ENCODE measurements at places on chromosomes 1 and 21.
A peak's percentile ranks its signal among the peaks of the same experiment; 100 is the strongest.

GRCh38 chr1:203089651-203090045 lies 3.8 kb upstream of the MYOG start:
- no peak for DNase-seq

GRCh38 chr1:43507296-43508295 lies 23.1 kb upstream of the PTPRF start:
- no peak for DNase-seq

- no peak for DNase-seq
These were observed 36.1 kb downstream of the LRRC40 start for GRCh38 chr1:70169018-70169839.

DNA sequence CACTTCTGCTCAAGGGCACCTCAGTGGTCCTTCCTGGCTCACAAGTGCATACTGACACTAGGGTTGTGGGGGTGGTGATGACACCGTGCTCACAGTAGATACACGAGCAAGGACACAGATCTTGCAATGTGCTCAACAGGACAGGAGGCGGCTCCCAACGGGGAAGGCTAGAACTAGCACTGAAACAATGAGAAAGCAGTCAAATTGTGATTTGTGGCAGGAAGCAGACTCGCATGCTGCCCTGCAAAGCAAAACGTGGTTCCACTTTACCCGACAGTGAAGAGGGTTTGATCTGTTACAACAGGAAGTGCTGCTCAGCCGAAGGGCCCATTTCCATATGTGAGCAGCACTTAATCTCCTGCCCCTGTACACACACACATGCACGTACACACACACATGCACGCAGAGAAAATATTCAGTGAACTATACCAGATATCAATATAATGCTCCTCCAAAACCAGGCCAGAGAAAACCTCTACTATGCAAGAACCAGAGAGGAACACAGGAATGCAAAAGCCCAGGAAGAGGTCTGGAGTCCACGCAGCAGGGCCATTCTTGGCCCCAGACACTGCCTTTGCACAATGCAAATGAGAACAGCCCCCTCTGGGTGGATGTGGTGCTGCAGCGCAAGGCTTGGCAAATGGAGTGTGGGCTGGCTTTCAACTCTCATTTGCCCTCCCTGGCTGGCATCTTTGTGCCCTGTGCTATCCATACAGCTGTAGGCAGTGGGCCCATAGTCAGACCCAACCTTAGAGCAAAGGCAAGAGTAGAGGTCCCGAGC lies 47.1 kb downstream of the KANK4 start:
- peak; percentile 7 for DNase-seq

DNA sequence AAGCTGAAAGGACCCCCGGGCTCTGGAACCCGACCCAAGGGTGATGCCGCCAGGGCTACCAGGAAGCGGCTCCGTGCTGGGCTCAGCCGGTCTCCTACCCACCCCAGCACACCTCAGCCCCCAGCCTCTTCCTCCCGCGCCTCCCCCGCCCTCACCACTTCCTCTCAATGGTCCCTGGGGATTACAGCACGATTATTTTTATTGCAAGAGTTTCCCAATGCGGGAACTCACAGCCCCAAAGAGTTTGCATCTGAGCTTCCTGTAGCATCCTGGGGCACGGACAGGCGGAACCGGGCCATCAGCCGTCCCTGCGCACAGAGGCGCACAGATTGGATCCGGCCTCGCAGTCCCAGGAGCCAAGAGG lies 8.7 kb upstream of the SLX9 start:
- DNase-seq, result no peak

Data from stimulated activated CD4-positive, alpha-beta T cell treated with anti-CD3 and anti-CD28 coated beads, Interleukin-1b, Interleukin-23, amount 100 ng/mL, for 4 hours (primary cell).